Activated effector memory CD4-positive, alpha-beta T cell treated with Interleukin-2 at 50 U/mL for 16 hours (primary cell): ENCODE measurements at places on chromosomes 11 and 22.

DNA sequence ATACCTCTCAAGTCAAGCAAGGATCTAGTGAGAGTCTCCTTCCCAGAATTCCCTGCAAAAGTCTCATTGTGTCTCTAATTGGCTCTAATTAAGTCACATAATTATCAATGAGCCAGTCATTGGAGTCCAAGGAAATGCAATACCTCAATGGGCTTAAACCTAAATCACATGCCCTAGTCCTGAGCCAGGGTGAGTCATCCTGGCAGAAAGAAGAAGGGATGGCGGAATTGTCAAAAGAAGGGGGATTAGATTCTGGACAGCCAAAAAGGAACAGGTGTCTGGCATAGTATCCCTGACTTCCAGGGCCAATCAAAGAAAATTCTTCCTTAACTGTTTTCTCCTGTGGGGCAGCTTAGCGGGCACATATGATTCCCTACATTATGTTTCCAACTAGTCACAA lies 25.1 kb upstream of the LDLRAD3 start:
- DNase-seq: no peak

GRCh38 chr22:42905702-42906183 lies 48.7 kb upstream of the ARFGAP3 start:
- no peak for DNase-seq

- DNase-seq: no peak
These were observed 14.7 kb upstream of the TAB1 start for GRCh38 chr22:39384750-39385480.

GRCh38 chr11:121717296-121717695 lies 264.5 kb upstream of the SORL1-AS1 start:
- DNase-seq: no peak

- no peak for DNase-seq
These were observed 1126.2 kb downstream of the BRD1 start for GRCh38 chr22:48701296-48702030.

DNA sequence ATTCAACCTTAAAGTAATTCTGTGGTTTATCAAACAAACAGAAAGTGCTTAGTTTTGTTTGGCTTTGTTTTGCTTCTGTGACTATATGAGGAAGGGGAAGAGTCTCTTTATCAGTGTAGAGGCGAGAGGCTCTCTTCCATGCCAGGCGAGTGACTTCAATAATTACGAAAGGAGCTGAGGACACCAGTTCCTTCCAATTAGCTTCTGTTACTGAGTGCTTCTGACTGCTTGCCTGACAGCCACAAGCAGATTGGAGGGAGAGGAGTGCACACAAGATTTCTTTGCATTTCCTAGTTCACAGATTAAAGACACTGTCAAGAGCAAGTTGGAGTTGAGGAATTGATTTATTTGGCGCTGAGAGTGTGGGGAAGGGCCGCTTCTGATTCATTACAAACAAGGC lies 1484.5 kb upstream of the TENM4 start:
- no peak for DNase-seq

- DNase-seq: no peak
These were observed 93.2 kb upstream of the LMO1 start for GRCh38 chr11:8356721-8357504.

GRCh38 chr11:2142300-2142759 lies 3.1 kb upstream of the IGF2 start:
- no peak for DNase-seq

DNA sequence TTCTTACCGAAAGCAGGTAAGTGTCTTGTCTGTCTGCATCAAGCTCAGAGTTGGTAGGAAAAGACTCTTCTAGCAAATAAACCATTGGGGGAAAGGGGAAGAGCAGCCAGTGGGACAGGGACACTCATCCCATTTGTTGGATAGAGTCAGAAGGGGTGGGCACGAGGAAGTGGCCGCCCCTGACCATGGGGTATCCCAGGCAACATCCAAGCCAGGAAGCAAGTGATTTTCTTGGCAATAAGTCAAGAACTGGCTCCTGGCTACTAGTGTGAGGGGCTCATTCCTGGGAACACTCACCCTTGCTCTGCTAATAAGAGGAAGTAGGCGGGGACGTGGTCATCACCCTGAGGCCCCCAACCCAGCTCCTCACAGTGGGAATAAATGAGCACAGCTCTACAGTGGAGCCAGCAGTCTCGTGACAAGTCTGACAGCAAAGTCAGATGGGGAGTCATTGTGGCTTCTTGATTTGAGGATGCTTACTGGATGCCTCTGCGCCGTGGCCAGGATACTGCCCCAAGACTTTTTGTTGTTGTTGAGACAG lies 6.7 kb downstream of the SLC25A18 start:
- DNase-seq: no peak

DNA sequence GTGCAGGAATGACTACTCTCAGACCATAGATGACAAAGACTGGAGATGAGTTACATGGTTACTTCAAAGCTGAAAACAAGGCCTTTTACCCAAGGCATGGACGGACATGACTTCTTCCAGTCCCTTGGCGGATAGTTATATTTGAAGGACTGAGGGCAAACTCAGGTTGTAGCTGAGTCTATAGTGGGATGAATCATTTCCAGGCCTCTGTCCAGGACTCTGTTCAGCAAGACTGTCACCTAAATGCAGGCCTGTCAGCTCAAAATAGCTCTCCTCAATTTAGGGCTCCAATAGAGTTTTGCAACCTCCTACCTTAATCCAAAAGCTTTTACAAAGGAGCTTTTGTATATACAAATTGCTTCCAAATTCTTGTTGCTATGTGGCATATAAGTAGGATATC lies 24.3 kb upstream of the OR52J3 start:
- DNase-seq: no peak

- DNase-seq: no peak
These were observed 224.2 kb downstream of the GUCY1A2 start for GRCh38 chr11:106794058-106794457.

GRCh38 chr11:126115816-126116331 lies 53.2 kb upstream of the CDON start:
- no peak for DNase-seq

DNA sequence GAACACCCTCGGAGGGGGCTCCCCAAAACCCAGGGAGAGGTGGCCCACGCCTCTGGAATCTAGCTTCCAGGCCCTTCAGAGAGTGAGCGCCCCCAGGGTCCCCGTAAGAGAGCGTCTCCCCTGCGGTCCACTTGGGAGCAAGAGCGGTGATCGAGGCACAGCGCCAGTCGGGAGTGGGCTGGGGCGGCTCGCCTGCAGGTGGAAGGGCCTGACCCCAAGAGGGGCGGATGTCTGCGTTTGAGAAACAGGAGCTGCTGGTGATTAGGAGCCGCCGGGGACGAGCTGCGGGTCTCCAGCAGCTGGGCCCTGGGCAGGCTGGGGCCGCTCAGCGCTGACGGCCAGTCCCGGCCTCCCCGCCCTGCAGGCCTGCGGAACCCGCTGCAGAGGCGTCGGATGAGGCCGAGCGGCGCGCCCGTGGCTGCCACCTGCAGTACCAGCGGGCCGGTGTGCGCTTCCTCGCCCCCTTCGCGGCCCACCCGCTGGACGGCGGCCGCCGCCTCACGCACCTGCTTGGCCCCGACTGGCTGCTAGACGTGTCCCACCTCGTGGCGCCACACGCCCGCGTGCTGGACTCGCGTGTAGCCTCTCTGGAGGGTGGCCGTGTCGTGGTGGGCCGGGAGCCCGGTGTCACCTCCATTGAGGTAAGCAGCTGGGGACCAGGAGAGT lies 10.0 kb downstream of the TMEM132A start:
- no peak for DNase-seq

DNA sequence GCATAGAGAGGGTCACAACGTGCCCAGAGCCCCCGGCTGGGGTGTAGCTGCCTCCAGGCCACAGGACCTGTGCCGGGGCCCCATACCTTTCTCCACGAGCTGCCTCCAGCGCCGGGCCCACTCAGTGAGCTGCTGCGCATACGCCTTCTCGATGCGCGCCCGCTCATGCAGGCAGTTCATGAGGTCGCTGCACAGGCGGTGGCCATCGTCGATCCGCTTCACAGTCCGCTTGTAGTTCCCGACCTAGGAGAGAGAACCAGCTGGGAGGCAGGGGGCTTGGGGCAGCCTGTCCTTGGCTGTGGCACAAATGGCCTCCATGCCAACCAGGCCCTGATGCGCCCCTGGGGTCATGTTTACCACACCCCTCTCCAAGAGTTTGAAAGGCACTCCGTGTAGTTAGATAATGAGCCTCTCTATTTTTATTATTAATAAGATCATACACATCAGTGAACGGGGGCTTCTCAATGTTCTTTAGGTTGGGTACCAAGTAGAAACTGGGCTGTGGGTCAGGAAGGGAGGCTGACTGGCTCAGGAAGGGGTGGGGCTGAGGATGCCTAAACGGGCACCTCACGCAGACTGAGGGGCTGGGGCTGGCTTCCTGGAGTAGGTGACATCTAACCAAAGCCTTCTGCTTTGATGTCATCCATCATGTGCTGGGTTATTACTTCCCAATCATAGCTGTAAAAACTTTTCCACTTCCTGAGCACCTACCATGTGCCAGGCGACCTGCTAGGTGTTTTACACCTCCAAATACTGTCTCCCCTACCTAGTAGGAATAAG lies 36.5 kb upstream of the ARFGAP3 start:
- no peak for DNase-seq

- no peak for DNase-seq
These were observed 25.2 kb upstream of the VPREB1 start for GRCh38 chr22:22219140-22219996.
